ENCODE measurements at places on chromosomes 6 and 20.

DNA sequence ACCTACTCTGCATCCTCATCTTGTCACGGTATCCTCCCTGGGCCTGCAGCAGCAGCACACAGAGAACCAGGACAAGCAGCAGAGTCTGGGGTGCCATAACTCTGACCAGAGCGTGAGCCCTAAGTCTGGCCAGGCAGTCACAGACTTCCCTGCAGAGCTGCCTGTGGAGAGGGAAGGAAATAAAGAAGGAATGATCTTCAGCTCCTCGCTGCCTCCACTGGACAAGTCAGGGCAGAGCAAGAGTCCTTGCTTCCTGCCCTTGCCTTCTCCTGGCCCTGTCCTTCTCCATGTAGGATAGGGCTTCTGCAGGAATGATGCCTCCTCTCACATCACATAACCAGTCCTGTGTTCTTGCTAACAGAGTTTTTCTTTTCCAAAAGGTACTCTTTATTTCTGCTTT, 15.9 kb upstream of the WFDC11 start:
- no peak overlapping the region for H3K27ac ChIP-seq
- DNase-seq, result no peak
- no peaks in the 10 kb centered on the region for H3K4me1 ChIP-seq

DNA sequence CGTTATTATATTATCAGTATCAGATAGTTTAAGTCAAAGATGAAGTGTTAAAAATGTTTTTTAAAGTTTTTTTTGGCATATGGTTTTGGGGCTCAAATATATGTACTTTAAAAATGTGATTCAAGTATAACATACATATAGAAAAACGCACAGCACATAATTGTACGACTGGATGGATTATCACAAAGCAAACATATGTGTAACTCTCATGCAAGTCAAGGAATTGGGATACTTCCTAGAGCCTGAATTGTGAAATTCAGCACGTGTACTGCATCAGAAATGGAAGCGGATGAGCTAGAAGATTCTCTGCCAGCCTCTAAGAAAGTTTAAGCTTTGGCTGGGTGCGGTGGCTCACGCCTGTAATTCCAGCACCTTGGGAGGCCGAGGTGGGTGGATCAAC, 340.9 kb downstream of the PRL start:
- H3K27ac ChIP-seq, result no peak overlapping the region
- no peak for DNase-seq
- H3K27me3 ChIP-seq, result no peaks in the 10 kb centered on the region
- H3K36me3 ChIP-seq, result no peaks in the 10 kb centered on the region

GRCh38 chr6:13624871-13625288, 9.7 kb downstream of the NOL7 start:
- H3K36me3 ChIP-seq, result peaks cover 70% of the 10 kb centered on the region
- no peak overlapping the region for H3K27ac ChIP-seq
- H3K4me3 ChIP-seq, result no peak overlapping the region
- peak; percentile 63 for DNase-seq

- no peak overlapping the region for H3K27ac ChIP-seq
- H3K4me1 ChIP-seq, result no peaks in the 10 kb centered on the region
These were observed 165.4 kb downstream of the SLC16A10 start for GRCh38 chr6:111252726-111253125.

GRCh38 chr20:5039255-5039657, 37.9 kb upstream of the SLC23A2 start:
- no peaks in the 10 kb centered on the region for H3K36me3 ChIP-seq
- no peaks in the 10 kb centered on the region for H3K27me3 ChIP-seq
- H3K4me3 ChIP-seq, result no peak overlapping the region
- H3K27ac ChIP-seq, result no peak overlapping the region

GRCh38 chr6:41505122-41506049, 40.8 kb upstream of the FOXP4 start:
- peaks cover 24% of the 10 kb centered on the region for H3K4me1 ChIP-seq
- no peaks in the 10 kb centered on the region for H3K36me3 ChIP-seq
- H3K27ac ChIP-seq, result no peak overlapping the region
- H3K4me3 ChIP-seq, result peak overlapping the region; percentile 22

- H3K27me3 ChIP-seq, result no peaks in the 10 kb centered on the region
- no peak for DNase-seq
- no peak overlapping the region for H3K27ac ChIP-seq
- no peak overlapping the region for H3K4me3 ChIP-seq
These were observed 161.0 kb downstream of the RALGAPA2 start for GRCh38 chr20:20551409-20551808.

GRCh38 chr6:81735756-81736380, 16.6 kb downstream of the TENT5A start:
- H3K4me1 ChIP-seq, result peaks cover 8% of the 10 kb centered on the region
- H3K27ac ChIP-seq, result no peak overlapping the region
- no peak overlapping the region for H3K4me3 ChIP-seq
- no peaks in the 10 kb centered on the region for H3K27me3 ChIP-seq
- no peaks in the 10 kb centered on the region for H3K36me3 ChIP-seq

DNA sequence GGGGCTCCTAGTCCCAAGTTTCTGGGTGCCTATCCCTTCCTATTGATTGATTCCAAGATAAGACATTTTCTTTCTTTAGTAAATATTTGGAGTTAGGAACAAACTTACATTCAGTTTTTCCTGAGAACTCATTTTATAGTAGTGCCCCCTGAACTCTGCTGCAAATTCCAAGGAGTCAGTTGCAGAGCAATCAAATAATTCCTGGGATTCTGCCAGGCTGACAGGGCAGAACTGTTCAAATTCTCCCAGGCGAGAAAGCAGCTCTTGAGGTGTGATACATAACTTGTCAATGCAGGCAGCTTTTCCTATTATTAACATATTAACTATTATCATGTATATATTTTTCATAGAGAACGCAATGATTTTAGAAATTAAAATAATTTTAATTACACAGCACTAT, 15.9 kb upstream of the ZBTB24 start:
- H3K4me1 ChIP-seq, result no peaks in the 10 kb centered on the region
- H3K4me3 ChIP-seq, result no peak overlapping the region
- no peaks in the 10 kb centered on the region for H3K27me3 ChIP-seq
- H3K36me3 ChIP-seq, result no peaks in the 10 kb centered on the region
- H3K27ac ChIP-seq, result no peak overlapping the region

DNA sequence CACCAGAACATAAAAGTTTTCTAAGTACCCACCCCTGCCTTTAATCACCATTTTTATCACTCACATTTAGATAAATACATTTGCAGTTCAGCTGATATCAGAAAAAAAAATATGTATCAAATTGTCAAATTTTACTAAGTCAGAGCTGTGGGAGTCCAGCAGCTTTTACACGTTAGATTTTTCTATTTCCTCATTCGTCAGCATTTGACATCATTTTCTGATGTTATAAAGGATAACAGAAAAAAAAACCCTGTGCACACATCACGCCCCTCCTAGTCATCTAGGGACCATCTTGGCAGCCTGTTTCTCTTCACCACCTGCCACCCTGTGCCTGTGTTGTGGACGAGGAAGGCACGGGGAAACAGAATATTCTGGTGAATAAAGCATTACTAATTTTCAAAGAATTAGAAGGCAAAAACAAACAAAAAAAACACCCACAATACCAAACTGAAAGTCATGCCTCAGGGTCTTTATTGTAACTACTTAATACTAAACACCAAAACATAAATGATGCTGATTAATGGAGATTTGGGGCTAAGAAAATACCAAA, 12.4 kb downstream of the B4GALT5 start:
- H3K4me3 ChIP-seq, result no peak overlapping the region
- peaks cover 78% of the 10 kb centered on the region for H3K4me1 ChIP-seq
- no peaks in the 10 kb centered on the region for H3K27me3 ChIP-seq
- DNase-seq, result no peak
- H3K36me3 ChIP-seq, result no peaks in the 10 kb centered on the region
- peak overlapping the region; percentile 68 for H3K27ac ChIP-seq

GRCh38 chr6:149855040-149855654, 9.0 kb downstream of the LRP11 start:
- no peak overlapping the region for H3K4me3 ChIP-seq
- peaks cover 5% of the 10 kb centered on the region for H3K36me3 ChIP-seq
- no peaks in the 10 kb centered on the region for H3K27me3 ChIP-seq
- peaks cover 61% of the 10 kb centered on the region for H3K4me1 ChIP-seq
- DNase-seq, result no peak
- no peak overlapping the region for H3K27ac ChIP-seq

- DNase-seq, result no peak
- no peaks in the 10 kb centered on the region for H3K4me1 ChIP-seq
- H3K27me3 ChIP-seq, result no peaks in the 10 kb centered on the region
- H3K36me3 ChIP-seq, result no peaks in the 10 kb centered on the region
- H3K4me3 ChIP-seq, result no peak overlapping the region
These were observed 49.7 kb downstream of the SYNE1 start for GRCh38 chr6:152587473-152587872.

DNA sequence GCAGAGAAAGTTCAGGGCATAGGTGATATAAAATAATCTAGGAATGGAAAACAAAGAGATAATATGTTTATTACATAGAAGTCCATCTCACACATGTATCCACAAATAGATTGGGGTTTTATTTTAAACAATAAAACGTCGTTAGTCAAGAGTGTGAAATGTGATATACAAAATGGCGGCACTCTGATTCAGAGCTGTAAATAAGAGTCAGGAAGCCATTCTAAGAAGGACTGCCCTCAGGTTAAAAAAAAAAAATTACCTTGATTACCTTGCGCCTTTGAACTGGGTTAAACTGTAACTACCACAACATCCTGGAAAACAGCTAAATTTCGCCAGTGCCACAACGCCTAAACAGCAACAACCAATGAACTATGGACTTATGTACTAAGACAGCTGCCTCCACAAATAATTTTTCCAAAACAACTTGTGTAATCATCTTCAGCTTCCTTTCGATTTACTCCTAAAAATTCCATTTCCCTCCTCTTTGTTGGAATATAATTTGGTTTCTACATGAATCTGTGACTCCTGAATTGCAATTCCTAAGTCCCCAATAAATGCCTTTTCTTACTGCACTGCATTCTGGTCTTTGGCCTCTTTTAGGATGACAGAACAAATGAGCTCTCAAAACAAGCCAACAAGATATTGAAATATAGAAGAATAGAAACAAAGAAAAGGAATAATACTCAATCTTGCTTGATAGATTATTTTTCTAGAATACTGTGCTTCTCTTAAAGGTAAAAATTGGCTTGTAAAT, 1019.5 kb upstream of the MAP3K7 start:
- H3K4me1 ChIP-seq, result no peaks in the 10 kb centered on the region
- H3K4me3 ChIP-seq, result no peak overlapping the region
- no peak overlapping the region for H3K27ac ChIP-seq
- H3K27me3 ChIP-seq, result no peaks in the 10 kb centered on the region
- no peak for DNase-seq

DNA sequence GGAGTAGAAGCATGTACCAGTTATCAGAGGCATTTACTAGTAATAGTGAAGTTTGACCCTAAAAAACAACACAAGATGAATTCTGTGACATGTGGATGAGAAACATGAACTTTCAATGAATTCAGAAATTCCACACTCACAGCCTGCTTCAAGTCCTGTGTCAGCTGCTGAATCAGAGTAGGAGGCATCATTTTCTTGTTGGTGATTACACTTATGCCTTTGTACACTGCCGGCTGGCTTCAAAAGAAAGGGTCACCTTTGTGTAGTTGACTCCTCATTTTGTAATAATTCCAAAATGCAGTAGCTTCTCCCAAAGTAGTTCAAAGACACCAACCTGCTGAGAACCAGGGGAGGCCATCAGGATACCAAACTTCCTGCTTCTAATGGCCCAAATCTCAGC, 165.5 kb downstream of the BACH2 start:
- no peak overlapping the region for H3K4me3 ChIP-seq
- no peaks in the 10 kb centered on the region for H3K27me3 ChIP-seq
- DNase-seq, result no peak
- H3K36me3 ChIP-seq, result no peaks in the 10 kb centered on the region
- peaks cover 5% of the 10 kb centered on the region for H3K4me1 ChIP-seq

- H3K27me3 ChIP-seq, result peaks cover 19% of the 10 kb centered on the region
- H3K36me3 ChIP-seq, result no peaks in the 10 kb centered on the region
- no peak for DNase-seq
- H3K4me1 ChIP-seq, result no peaks in the 10 kb centered on the region
These were observed 71.1 kb downstream of the CDH22 start for GRCh38 chr20:46237227-46237626.

DNA sequence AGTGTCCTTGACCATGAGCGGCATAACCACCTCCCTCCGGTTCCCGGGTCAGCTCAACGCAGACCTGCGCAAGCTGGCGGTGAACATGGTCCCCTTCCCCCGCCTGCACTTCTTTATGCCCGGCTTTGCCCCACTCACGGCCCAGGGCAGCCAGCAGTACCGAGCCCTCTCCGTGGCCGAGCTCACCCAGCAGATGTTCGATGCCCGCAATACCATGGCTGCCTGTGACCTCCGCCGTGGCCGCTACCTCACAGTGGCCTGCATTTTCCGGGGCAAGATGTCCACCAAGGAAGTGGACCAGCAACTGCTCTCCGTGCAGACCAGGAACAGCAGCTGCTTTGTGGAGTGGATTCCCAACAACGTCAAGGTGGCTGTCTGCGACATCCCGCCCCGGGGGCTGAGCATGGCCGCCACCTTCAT, 4.9 kb downstream of the TUBB1 start:
- H3K27me3 ChIP-seq, result no peaks in the 10 kb centered on the region
- no peak overlapping the region for H3K27ac ChIP-seq
- no peak overlapping the region for H3K4me3 ChIP-seq
- H3K4me1 ChIP-seq, result peaks cover 19% of the 10 kb centered on the region
- DNase-seq, result no peak

GRCh38 chr6:129359811-129360681, 349.9 kb downstream of the ARHGAP18 start:
- H3K4me3 ChIP-seq, result no peak overlapping the region
- no peaks in the 10 kb centered on the region for H3K36me3 ChIP-seq
- no peak overlapping the region for H3K27ac ChIP-seq
- H3K4me1 ChIP-seq, result no peaks in the 10 kb centered on the region

- peaks cover 31% of the 10 kb centered on the region for H3K4me1 ChIP-seq
- peak overlapping the region; percentile 86 for H3K27ac ChIP-seq
- peaks cover 6% of the 10 kb centered on the region for H3K36me3 ChIP-seq
- no peak for DNase-seq
- H3K4me3 ChIP-seq, result no peak overlapping the region
- H3K27me3 ChIP-seq, result no peaks in the 10 kb centered on the region
These were observed 52.1 kb downstream of the PTPN1 start for GRCh38 chr20:50562262-50562701.

- H3K4me1 ChIP-seq, result peaks cover 17% of the 10 kb centered on the region
- no peaks in the 10 kb centered on the region for H3K36me3 ChIP-seq
- DNase-seq, result no peak
These were observed 30.5 kb downstream of the FOXO3 start for GRCh38 chr6:108591040-108591816.

DNA sequence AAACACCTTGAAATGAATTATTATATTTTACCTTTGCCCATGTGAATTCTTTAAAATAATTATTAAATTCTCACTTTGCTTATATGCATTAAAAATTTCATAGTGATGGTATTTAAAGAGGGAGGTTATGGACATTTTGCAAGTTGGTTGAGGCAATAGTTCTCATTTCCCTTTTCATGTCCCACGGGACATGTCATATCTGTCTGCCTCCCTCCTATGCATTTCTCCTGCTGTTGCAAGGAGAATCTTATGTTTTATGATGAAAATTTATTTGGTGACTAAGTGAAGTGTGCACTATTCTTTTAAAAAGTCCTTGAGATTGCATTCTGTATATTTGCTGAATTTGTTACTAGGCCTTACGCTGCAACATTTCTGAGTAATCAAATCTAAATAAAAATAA, 67.2 kb downstream of the UTRN start:
- no peaks in the 10 kb centered on the region for H3K27me3 ChIP-seq
- H3K4me3 ChIP-seq, result no peak overlapping the region
- H3K4me1 ChIP-seq, result peaks cover 31% of the 10 kb centered on the region
- no peaks in the 10 kb centered on the region for H3K36me3 ChIP-seq
- H3K27ac ChIP-seq, result no peak overlapping the region

All from A673 (cell line).